ENCODE measurements at places on chromosomes 11 and 22. TPM values are rescaled to one million over a fixed set of nuclear protein-coding genes. Genes with fewer than 3 reads are reported as not detected.

Gene TMEM191B
- polyA plus RNA-seq, result not detected

Gene GGTLC3
- polyA plus RNA-seq, result not detected

Gene API5
- polyA plus RNA-seq, result 98.6 TPM

Gene OR8B4
- polyA plus RNA-seq, result not detected

Gene MISFA
- 1.7 TPM for polyA plus RNA-seq

Gene ILK
- 461 TPM for polyA plus RNA-seq

Gene C11orf21
- polyA plus RNA-seq, result not detected

Gene OR52I2
- not detected for polyA plus RNA-seq

Gene HBG2
- polyA plus RNA-seq, result 0.93 TPM

Gene SLC5A4
- 0.02 TPM for polyA plus RNA-seq

Gene TSPAN18
- polyA plus RNA-seq, result 0.15 TPM

Gene GPR83
- polyA plus RNA-seq, result 0.05 TPM

Gene RELA
- polyA plus RNA-seq, result 31.8 TPM

Gene PRG3
- not detected for polyA plus RNA-seq

Gene ASCL3
- polyA plus RNA-seq, result not detected

Gene PRR33
- not detected for polyA plus RNA-seq

Gene ROBO4
- 0.45 TPM for polyA plus RNA-seq

Gene JAM3
- polyA plus RNA-seq, result 54.5 TPM

Gene ASPHD2
- 0.42 TPM for polyA plus RNA-seq

Gene HTR3A
- not detected for polyA plus RNA-seq

Gene TEX12
- not detected for polyA plus RNA-seq

Gene LRRC74B
- not detected for polyA plus RNA-seq

Gene CRYBB3
- not detected for polyA plus RNA-seq

Gene ANO1
- polyA plus RNA-seq, result 4.1 TPM

Gene PLAAT4
- 69.1 TPM for polyA plus RNA-seq

Gene CD3E
- not detected for polyA plus RNA-seq

Gene PRRG4
- polyA plus RNA-seq, result 0.27 TPM

Gene KDM4E
- not detected for polyA plus RNA-seq

Gene TAGLN
- polyA plus RNA-seq, result 1,148 TPM
